ENCODE measurements at places on chromosomes 13 and 19.

- no peak for DNase-seq
Observed at GRCh38 chr19:45900738-45901431, 1.5 kb downstream of the MYPOP start.

DNA sequence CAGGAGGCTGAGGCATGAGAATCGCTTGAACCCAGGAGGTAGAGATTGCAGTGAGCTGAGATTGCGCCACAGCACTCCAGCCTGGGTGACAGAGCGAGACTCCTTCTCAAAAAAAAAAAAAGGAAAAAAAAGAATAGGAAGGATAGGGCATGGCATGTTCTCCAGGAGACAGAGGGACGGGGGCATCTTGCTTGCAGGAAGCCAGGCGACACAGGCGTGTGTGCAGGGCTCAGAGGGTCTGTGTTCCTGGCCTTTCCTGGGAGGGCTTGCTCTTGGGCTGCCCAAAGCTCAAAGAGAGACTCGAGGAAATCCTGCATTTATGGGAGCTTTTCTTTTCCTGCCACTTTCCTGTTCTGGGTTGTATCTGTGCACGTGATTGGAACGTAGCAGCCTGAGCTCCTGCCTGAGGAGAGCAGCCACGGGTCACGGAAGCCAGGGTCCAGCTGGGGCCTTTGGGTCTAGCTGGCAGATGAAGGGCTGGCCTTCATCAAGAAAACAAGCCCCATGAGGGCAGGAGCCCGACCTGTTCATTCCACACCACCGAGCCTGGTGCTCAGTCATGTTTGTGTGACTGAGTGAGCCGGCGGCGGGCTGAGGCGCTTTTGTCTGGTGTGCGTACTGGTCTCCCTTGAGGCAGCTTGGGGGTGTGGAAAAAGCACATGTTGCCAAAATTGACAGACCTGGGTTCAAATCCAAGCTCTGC is 44.5 kb downstream of the CAPN12 start:
- DNase-seq, result no peak

- peak; percentile 69 for DNase-seq
Observed at GRCh38 chr13:73754727-73755292, 379.4 kb downstream of the KLF12 start.

DNA sequence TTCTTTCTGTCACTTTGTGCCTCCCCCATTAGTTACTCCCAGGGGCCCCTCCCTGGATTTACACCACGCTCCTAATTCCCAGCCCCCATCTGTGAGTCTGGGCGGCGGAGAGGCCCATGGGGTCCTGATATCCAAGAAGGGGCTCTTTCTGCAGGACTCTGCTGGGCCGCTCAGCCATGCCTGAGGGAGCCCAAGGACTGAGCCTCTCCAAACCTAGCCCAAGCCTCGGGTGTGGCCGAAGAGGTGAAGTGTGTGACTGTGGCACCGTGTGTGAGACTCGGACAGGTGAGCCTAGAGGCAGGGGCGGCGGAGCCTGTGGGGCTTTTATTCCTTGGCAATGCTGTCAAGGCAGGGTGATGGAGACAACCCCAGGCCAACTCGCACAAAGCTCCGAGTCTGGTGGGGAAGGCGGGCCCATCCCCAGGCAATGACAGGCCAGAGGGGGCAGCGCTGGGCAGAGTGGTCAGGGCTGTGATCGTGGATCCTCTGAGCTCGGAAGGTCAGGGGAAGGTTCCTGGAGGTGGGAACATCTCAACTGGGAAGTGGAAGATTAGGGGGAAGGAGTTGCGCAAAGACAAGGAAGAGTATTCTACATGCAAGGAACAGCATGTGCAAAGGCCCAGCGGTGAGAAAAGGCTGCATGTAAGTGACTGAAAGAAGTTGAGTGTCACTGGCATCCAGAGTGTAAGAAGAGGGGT is 1.6 kb downstream of the PLEKHG2 start:
- DNase-seq, result no peak

- peak; percentile 65 for DNase-seq
Observed at GRCh38 chr13:101514695-101515275, 62.3 kb downstream of the ITGBL1 start.

- no peak for DNase-seq
Observed at GRCh38 chr13:21053231-21053630, 8.2 kb downstream of the LATS2 start.

DNA sequence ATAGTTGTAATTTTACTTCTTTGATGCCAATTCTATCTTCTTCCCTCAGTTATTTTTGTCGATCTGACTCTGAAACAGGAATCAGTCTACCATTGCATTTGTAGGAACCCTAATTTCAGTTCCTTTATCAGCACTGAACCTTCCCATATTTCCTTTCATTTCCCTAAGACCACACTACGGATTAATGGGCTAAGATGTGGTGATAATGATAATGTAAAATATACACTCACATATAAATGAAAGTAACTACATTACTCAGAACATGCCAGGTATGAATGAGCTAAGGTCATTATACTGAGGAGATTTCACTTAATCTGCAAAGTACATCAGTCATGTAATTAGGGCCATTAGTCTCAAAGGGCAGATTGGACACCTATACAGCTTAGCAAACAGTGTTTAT is 60.2 kb upstream of the RFC3 start:
- DNase-seq, result no peak

- peak; percentile 23 for DNase-seq
Observed at GRCh38 chr19:610071-610800, 20.6 kb downstream of the HCN2 start.

DNA sequence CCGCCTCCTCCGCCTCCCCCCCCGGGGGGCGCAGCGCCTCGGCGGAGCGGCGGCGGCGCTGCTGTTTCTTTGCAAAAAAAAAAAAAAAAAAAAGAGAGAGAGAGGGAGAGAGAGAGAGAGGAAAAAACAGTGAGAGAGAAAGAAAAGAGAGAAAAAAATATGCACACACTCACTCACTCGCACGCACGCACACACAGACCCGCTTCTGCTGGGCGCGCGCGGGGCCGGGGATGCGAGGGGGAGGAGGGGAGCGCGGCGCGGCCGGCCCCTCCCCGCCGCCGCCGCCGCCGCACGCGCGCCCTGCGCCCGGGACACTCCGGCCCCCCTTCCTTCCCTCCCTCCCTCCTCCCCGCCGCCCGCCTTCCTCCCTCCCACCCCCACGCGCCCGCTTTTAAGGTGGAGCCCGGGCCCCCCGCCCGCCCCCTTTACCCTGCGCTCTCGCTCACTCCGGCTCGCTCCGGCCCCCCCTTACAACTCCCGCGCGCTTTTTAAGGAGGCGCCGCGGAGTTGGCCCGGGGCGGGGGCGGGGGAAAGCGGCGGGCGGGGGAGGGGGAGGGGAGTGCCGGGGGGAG is at the start of gene SAMD1:
Gene SAMD1 (minus strand): TSS at position 243 of the 572 bp plus-strand sequence.
- peak; percentile 83 for DNase-seq

- DNase-seq, result no peak
Observed at GRCh38 chr19:40642757-40643305, 41.7 kb downstream of the LTBP4 start.

DNA sequence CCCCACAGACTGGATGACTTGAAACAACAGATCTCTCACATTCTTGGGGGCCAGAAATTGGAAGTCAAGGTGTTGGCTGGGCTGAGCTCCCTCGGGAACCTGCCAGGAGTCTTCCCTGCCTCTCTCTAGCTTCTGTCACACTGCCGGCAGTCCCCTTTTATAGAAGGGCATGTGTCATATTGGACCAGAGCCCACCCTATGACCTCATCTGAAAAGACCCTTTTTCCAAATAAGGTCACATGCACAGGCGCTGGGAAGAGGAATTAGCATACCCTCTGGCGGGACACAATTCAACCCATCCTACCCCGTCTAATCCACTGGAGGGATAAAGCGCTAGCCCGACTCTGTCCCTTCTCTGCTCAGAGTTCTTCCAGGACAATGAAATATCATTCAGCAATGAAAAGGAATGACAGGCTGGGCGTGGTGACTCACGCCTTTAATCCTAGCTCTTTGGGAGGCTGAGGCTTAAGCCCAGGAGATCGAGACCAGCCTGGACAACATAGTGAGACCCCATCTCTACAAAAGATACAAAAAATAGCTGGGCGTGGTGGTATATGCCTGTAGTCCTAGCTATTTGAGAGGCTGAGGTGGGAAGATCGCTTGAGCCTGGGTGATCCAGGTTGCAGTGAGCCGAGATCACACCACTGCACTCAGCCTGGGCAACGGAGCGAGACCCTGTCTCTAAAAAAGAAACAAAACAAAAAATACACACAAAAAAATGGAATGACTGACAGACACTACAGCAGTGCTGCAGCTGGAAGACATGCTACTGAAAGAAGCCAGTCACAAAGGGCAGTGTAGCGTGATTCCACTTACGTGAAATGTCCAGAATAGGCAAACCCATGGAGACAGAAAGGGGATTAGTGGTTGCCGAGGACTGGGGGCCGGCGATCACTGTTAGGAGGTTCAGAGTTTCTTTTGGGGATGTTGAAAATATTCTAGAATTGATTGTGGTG is 28.5 kb downstream of the MEIS3 start:
- DNase-seq, result no peak

DNA sequence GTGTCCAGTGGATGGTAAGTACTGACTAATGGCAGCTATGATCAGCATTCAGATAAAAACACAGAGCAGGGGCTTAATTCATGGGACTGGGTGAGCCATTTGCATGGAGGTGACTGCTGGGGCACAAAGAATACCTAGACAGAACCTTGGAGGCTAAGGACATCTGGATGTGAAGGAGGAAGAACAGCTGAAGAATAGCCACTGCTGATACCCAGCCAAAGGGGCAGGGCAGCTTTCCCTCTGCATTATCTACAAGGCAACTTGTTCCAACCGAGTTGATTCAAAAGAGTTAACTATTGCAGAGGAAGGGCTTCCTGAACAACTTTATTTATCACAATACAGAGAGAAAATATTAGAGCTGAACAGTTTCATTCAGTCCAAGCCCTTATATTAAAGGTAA is 13.1 kb upstream of the THSD1 start:
- no peak for DNase-seq

GRCh38 chr19:14053500-14053899 is 8.4 kb downstream of the PALM3 start:
- DNase-seq, result no peak

DNA sequence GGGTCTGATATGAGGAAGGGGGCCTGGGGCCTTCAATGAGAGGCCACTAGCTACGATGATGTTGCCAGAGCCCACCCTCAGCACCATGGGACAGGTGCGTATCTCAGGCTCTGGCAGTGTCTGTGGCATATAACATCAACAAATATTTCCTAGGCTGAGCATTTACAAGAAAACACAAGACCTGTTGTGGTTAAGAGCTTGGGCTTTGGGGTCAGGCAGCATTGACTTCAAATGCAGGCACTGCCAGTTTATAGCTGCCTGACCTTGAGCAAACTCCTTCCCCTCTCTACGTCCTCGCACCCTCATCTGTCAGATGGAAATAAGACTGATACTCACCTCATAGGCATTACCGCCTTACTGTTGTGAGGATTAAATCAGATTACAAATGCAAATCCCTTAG is 156.0 kb downstream of the KATNAL1 start:
- no peak for DNase-seq

DNA sequence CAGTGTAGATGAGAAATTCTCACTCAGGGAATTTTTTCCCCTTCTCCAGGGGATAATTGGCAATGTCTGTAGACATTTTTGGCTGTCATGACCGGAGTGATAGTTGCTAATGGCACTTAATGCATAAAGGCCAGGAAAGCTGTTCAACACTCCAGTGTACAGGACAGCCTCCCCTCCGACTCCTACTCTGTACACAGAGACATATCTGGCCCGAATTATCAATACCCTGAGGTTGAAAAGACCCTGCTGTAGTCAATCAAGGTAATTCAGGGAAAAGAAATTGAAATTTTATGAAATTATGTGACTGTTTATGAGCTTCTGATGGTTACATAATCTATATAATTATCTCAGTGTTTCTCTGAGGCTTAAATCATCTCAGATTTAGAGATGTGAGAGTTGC is 720.7 kb downstream of the OLFM4 start:
- DNase-seq, result no peak

DNA sequence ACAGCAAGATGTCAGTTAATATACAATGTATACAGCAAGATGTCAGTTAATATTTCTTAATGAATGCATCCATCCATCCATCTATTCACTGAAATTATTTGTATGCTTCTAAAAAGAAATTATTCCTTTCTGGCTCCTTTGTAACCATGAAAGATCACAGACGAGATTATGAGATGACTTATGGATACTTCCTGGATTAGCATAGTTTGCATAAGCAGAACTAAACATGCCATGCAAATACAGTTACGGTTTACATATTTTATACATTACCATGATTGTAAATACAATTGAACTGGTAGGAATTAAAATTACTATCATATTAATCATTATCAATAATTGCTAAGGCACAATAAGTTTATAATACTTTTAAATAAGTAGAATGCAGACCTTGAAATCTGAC is 32.7 kb downstream of the NALCN start:
- DNase-seq, result no peak

DNA sequence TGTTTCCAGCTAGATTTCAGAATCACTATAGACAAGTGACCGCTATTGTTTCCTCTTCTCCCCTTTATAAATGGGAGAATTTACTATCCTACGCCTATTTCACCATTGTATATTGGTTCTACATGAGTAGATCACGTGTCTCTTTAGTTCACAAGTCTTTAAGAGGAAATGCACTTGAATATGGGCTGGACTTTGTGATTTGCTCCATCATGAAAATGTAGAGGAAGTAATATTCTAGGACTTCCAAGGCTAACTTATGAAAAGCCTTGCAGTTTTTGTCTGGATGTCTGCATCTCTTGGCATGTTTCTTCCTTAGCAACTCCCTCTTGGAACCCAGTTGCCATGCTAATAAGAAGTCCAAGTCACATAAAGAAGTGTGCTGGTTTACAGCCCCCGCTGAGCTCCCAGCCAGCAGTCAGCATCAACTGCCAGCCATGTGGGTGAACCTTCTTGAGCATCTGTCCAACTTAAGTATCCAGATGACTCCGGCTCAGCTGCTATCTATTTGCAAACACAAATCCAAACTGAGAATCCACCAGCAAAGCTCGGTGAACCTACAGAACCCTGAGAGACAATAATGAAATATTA is 4.8 kb upstream of the FBXL3 start:
- no peak for DNase-seq

- no peak for DNase-seq
Observed at GRCh38 chr19:33860312-33861090, 63.8 kb downstream of the KCTD15 start.

DNA sequence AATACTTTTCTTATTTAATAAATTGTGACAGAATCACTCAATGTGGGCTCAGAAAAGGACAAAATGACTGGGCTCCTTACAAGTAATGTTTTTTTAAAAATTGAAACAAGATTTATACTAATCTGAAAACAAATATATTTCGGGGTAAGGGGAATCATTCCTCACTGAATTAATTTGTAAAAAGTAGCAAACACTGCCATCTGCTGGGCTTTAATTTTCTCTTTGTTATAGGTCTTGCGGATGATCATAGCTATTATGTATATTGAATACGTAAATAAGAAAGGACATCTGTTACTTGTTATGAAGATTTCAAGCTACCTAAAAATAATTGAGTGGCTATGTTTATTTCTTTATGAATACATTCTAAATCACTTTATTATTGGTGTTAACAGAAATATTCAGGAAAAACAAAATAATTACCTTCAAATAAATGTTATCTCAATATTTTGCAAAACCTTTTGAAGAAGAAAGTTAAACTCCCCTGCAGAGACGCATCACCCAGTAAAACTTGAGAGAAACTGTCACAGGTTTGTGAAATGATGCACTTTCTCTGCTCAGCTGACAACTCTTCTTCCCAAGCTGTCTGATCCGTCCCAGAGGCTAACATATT is 17.8 kb upstream of the ENOX1 start:
- DNase-seq, result peak; percentile 81

Measured in LHCN-M2 (cell line).